T-helper 1 cell (primary cell): ENCODE measurements at places on chromosomes 12 and 14.

DNA sequence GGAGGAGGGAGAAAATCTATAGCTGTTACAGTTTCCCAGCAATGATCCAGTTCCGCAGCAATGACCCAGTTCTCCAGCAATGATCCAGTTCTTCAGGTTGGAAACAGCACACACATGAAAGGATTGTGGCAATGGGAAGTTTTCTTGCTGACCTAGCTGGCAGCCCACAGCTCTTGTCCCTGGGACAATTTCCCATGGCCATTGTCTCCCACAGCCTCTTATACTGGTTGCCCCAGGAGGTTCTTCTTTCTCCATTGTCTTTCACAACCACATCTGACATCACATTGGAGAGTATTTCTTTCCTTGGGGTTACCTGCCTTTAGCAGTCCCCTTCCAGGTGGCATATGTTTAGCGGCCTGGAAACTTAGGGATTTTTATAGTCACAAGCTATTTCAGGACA, 209.8 kb upstream of the PLEKHG7 start:
- no peak for DNase-seq

DNA sequence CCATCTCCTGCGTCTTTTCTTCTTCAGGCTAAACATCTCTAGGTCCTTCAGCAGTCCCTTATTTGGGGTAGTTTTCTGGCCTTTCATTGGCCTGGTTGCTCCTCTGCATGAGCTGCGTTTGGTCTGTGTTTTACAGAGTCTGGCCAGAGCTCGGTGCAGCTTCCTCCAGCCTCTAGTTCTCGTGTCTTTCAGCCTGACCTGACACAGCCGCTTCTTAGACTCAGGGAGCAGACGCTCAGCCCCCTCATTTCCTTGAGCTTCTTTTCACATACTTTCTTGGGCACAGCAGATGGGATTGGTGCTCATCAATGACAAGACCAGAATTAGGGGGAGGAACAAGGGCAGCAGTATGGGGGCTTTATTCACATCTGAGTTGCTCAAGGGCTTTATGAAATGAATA, 13.6 kb upstream of the GSG1 start:
- no peak for DNase-seq

DNA sequence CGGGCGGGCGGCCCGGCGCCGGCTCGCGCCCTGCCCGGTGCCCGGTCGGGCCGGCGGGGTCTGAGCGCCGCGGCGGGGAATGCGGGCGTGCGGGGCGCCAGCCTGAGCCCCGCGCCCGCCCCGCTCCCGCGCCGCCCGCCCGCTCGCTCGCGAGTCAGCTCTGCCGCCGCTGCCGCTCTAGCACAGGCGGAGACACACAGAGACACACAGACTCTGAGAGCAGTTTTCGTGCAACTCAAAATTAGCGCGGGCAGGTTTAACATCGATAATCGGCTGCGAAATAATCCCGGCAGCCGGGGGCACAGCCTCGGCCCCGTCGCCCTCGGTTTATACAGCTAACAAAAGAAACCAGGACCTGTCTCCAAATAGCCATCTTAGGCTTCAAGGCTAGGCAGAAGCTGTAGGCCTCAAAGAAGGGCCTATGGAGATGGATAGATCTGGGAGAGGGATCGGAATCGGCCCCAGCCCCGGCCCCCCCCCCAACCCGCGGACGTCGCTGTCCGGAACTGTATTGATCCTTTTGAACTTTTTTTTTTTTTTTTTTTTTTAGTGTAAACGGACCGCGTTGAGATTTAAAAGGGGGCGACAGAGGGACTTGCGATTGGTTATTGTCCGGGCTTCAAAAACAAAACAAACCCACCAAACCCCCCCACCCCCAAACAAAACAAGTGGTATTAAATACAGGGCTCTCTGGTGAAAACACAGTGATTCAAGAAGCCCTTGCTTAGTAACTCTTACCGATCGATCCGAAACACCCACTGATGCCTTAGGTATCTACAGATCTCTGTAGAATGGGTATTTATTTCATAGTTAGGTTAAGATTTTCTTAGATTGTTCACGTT, 1.1 kb downstream of the ARID2 start:
- DNase-seq = peak; percentile 49

GRCh38 chr12:26188127-26188526, 7.2 kb upstream of the SSPN start:
- no peak for DNase-seq

- no peak for DNase-seq
Observed at GRCh38 chr14:32019276-32019675, 57.8 kb upstream of the ARHGAP5 start.
